H1 (cell line): ENCODE measurements at places on chromosomes 11 and 22.

DNA sequence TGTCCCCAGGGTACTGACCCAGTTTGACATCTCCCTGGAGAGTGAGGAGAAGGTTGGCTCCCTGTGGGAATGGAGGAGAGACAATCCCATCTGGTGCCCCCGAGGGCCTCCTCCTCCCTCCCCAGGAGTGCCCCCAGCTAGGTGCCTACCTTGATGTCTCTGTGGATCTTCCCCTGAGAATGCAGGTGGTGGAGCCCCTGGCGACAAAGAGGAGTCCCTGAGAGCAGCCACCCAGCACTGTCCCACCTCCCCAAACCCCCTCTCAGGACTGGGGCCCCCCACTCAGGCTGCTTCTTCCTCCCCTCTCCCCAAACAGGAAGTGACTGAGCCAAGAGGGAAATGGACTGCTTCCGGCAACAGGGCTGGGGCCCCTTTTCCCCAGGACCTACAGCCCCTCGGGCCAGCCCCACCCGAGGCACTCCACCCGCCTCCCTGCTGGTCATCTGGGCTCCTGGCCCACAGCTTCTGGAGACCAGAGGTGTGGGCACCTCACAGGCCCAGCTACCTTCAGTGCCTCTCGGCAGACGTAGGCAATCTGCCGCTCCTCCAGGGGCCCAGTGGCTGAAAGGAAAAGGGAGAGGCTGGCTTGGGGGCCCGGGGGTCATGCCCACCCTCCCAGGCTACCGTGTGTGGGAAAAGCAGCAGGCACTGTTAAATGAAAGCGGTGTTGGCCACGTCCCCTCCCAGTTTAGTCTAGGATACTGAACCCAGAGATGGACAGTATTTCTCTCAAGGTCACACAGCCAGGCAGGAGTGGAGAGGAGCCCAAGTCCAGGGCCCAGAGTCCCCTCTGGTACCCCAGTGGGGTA is 1.2 kb downstream of the MAP4K2 start:
- DNase-seq: no peak

GRCh38 chr11:128208329-128209137 is 378.8 kb downstream of the ETS1 start:
- no peak for DNase-seq

DNA sequence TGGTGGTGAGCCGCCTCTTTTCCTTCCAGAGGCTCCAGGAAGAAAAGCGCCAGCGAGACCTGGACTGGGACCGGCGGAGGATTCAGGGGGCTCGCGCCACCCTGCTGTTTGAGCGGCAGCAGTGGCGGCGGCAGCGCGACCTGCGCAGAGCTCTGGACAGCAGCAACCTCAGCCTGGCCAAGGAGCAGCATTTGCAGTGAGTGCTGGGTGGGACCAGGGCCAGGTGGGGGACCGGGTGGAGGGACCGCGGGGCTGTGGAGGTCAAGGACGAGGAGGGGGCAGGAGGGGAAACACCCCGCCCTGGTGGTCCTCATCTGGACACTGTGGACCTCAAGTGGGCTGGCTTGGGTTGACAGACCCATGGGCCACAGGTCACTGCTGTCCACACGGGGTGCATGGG is 17.4 kb downstream of the RIBC2 start:
- no peak for DNase-seq

- DNase-seq: no peak
Observed at GRCh38 chr11:98725471-98725870, 295.3 kb upstream of the CNTN5 start.

GRCh38 chr11:63622323-63622722 is 8.1 kb upstream of the PLAAT3 start:
- no peak for DNase-seq
